ENCODE measurements at places on chromosomes 12 and 14. TPM values are rescaled to one million over a fixed set of nuclear protein-coding genes. Genes with fewer than 3 reads are reported as not detected.

DNA sequence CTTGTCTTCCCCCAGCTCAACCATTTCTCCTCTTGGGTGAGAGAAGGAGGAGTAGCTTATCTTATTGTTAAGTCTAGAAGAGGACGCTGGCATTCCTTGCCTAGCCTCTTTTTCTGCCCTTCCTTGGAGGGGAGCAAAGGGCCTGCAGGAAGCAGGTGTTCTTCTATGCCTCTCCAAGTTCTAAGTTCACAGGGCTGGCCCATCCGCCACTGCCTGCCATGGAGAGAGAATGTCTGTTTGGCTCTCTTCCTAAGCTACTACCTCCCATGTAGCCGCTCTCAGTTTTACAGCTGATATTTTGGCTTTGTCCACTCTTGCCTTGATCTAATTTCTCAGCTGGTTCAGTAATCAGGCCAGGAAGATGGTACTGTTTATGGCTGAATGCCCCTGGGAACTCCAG, 201.2 kb downstream of the NTF3 start:
- H3K27me3 ChIP-seq = peaks cover 11% of the 10 kb centered on the region
- DNase-seq = no peak
- no peak overlapping the region for H3K4me3 ChIP-seq
- H3K36me3 ChIP-seq = no peaks in the 10 kb centered on the region
- H3K4me1 ChIP-seq = peaks cover 2% of the 10 kb centered on the region

DNA sequence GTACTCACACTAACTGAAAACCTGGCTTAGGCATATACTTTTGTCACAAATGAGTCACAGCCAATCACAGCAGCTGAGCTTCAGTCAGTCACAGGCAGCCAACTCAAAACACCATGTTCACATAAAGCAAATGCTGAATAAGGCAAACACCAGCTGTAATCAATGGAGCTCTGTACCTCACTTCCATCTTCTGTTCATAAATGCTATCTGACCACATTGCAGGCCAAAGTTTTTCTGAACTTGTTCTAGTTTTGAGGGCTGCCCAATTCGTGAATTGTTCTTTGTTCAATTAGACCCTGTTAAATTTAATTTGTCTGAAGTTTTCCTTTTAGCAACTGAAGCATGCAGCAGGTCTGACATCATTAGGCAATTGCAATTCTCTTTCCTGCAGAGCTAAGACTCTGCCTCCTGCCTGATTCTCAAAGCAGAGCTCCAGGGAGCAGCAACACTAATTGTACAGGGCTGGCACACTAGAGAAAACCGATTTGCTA, 129.9 kb downstream of the WIF1 start:
- no peak for DNase-seq
- no peaks in the 10 kb centered on the region for H3K36me3 ChIP-seq
- H3K27me3 ChIP-seq = peaks cover 57% of the 10 kb centered on the region
- H3K4me1 ChIP-seq = peaks cover 10% of the 10 kb centered on the region

DNA sequence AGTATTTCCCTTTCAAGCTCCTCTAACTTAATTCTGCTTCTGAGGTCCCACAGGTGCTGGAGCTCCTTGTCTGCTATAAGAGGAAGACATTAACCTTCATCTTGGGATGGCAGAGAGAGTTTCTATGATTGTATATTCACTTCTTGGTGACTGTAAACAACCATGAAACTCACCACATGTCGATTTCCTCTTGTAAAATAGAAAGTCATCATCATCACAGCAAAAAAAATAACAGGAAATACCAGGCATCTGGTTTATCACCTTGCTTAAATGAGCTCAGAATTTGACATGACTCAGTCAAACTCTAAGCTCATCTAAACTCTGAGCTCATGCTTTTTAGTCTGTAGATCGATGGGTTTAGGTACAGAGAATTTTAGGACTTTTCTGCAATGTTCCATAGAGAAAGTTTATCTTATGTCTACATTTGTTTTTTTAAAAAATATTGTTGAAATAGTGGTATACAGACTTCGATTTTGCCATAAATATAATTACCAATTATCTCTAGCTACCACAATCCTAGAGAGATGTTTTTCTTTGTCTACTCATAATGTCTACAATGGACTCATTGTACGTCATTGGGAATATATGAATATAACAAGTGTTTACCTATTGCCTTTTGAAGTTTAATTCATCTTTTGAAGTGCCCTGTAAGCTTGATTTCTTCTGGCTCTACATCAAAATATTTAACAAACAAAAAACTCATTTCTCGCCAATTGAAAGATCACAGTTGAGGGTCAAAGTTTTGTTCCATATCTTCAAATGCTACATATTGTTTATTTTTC, 58.4 kb downstream of the IGF1 start:
- H3K27ac ChIP-seq = no peak overlapping the region
- DNase-seq = no peak
- peaks cover 14% of the 10 kb centered on the region for H3K4me1 ChIP-seq
- H3K27me3 ChIP-seq = no peaks in the 10 kb centered on the region
- H3K36me3 ChIP-seq = peaks cover 11% of the 10 kb centered on the region
- H3K4me3 ChIP-seq = no peak overlapping the region

DNA sequence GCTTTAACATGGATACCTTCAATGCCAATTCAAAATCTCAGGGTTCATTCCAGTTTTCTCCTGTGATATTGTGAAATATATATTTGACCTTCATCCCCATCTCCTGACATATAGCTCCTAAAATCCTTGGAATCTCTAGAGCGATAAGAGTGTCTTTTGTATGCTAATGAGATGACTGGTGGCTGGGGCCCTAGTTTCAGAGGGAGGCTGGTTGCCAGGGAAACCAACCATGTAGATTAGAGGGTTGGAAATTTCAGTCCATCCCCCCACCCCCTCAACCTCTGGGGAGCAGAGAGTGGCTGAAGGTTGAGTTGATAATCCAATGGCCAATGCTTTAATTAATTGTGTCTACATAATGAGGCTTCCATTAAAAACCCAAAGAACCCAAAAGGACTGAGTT, 59.4 kb downstream of the SDR9C7 start:
- no peak overlapping the region for H3K27ac ChIP-seq
- peaks cover 2% of the 10 kb centered on the region for H3K27me3 ChIP-seq
- H3K36me3 ChIP-seq = no peaks in the 10 kb centered on the region
- H3K4me1 ChIP-seq = no peaks in the 10 kb centered on the region
- H3K4me3 ChIP-seq = no peak overlapping the region

GRCh38 chr14:100173353-100173752, 13.9 kb upstream of the DEGS2 start:
- H3K27ac ChIP-seq = no peak overlapping the region
- no peaks in the 10 kb centered on the region for H3K36me3 ChIP-seq
- no peaks in the 10 kb centered on the region for H3K4me1 ChIP-seq

GRCh38 chr14:51392416-51392815, 152.4 kb downstream of the TMX1 start:
- no peaks in the 10 kb centered on the region for H3K36me3 ChIP-seq
- H3K27ac ChIP-seq = peak overlapping the region; percentile 30
- H3K4me3 ChIP-seq = no peak overlapping the region
- no peak for DNase-seq
- H3K4me1 ChIP-seq = peaks cover 48% of the 10 kb centered on the region
- H3K27me3 ChIP-seq = no peaks in the 10 kb centered on the region

- no peaks in the 10 kb centered on the region for H3K36me3 ChIP-seq
- H3K4me3 ChIP-seq = no peak overlapping the region
- H3K4me1 ChIP-seq = peaks cover 68% of the 10 kb centered on the region
- H3K27ac ChIP-seq = peak overlapping the region; percentile 60
Measured at GRCh38 chr12:75712223-75712622, 200.8 kb upstream of the KRR1 start.

DNA sequence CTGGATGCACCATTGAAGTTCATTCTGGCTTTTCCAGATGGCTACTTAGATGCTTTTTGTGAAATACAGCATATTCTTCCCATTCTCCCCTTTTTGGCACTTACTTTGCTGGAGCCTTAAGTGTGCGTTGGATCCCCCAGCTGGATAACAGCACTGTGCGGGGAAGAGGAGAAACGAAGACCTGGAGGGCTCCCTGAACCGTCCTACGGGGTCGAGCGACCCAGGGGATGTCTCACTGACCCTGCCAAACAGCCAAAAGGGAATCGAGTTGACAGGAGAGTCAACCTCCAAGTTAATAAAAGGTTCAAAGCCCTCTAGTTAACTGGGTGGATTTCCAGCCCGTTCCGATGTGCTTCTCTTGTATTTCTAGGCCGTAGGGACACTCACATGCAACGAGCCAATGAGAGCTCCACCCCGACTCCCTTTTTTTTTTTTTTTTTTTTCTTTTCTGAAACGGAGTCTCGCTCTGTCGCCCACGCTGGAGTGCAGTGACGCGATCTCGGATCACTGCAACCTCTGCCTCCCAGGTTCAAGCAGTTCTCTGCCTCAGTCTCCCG, 1.0 kb upstream of the CAMKK2 start:
- H3K36me3 ChIP-seq = no peaks in the 10 kb centered on the region
- peak overlapping the region; percentile 79 for H3K4me3 ChIP-seq
- no peak for DNase-seq
- H3K27me3 ChIP-seq = no peaks in the 10 kb centered on the region
- H3K4me1 ChIP-seq = peaks cover 11% of the 10 kb centered on the region
- peak overlapping the region; percentile 93 for H3K27ac ChIP-seq

DNA sequence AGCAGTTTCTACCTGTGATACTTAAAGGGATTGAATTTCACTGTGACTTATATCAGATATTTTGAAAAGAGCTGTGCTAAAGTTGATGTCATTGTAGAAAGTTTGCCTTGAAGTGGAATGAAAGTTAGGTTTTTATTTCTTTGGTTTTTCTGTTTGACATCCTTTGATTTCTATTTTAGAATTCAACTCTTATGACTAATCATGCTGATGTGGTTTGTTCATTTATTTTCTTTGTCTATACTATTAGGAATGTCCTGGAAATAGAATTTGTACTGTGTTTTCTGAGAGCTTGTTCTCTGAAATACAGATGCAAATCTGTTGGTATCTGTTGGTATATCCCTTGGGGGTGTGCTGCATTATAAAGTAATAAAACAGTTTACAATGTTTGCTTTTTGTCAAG, 3.3 kb downstream of the CNOT2 start:
- peaks cover 4% of the 10 kb centered on the region for H3K36me3 ChIP-seq
- no peak overlapping the region for H3K4me3 ChIP-seq
- no peak for DNase-seq

GRCh38 chr14:45361727-45362126, 108.7 kb upstream of the MIS18BP1 start:
- H3K4me1 ChIP-seq = no peaks in the 10 kb centered on the region
- no peak overlapping the region for H3K27ac ChIP-seq
- DNase-seq = no peak
- H3K4me3 ChIP-seq = no peak overlapping the region
- no peaks in the 10 kb centered on the region for H3K36me3 ChIP-seq
- no peaks in the 10 kb centered on the region for H3K27me3 ChIP-seq

GRCh38 chr14:90592655-90593054, 195.8 kb downstream of the CALM1 start:
- no peak overlapping the region for H3K27ac ChIP-seq
- no peaks in the 10 kb centered on the region for H3K27me3 ChIP-seq
- no peak for DNase-seq
- H3K36me3 ChIP-seq = peaks cover 9% of the 10 kb centered on the region
- no peak overlapping the region for H3K4me3 ChIP-seq

DNA sequence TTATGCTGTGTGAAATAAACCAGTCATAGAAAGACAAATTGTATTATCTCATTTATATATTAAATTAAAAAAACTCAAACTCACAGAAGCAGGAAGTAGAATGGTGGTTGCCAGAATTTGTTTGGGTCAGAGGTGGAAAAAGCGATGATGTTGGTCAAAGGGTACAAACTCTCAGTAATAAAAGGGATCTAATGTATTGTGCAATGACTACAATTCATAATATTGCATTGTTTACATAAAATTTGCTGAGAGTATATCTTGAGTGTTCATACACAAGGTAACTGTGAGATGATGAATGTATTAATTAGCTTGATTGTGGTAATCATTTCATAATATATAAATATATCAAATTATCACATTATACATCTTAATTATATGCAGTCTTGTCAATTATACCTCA, 56.7 kb downstream of the FOXG1 start:
- peaks cover 3% of the 10 kb centered on the region for H3K27me3 ChIP-seq
- H3K36me3 ChIP-seq = no peaks in the 10 kb centered on the region
- no peak for DNase-seq
- no peak overlapping the region for H3K27ac ChIP-seq

GRCh38 chr14:30541318-30541717, 17.6 kb upstream of the G2E3 start:
- H3K4me3 ChIP-seq = no peak overlapping the region
- DNase-seq = no peak
- peaks cover 19% of the 10 kb centered on the region for H3K27me3 ChIP-seq
- no peaks in the 10 kb centered on the region for H3K36me3 ChIP-seq
- no peak overlapping the region for H3K27ac ChIP-seq

Gene ANKS1B
- 7.5 TPM for total RNA-seq

Gene KRT73
- total RNA-seq = not detected

Gene IL31
- not detected for total RNA-seq

Gene NEMP1
- total RNA-seq = 19.7 TPM

Gene ATF1
- 30.5 TPM for total RNA-seq
